ENCODE measurements at places on chromosomes 12 and 14.

DNA sequence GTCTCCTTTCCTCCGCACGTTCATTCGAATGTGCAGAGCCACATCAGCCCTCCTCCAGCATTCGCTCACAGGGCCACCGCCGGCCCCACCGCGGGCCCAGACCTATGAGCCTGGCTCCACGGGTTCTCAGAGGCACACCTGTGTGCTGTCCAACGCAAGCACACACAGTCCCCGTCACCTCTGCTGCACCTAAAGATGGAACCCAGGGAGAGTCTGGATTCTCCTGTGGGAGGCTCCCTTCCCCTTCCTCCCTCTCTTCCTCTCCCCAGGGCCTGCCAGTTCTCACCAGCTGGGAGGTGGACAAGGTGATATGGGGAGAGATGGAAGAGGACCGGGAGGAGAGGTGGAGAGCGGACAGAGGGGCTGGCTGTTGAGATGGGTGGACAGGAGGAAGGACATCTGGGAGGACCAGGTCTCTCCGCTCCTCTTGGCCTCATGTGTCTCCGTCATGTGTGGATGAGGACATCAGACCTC lies 4.9 kb upstream of the AQP6 start:
- no peak for DNase-seq

DNA sequence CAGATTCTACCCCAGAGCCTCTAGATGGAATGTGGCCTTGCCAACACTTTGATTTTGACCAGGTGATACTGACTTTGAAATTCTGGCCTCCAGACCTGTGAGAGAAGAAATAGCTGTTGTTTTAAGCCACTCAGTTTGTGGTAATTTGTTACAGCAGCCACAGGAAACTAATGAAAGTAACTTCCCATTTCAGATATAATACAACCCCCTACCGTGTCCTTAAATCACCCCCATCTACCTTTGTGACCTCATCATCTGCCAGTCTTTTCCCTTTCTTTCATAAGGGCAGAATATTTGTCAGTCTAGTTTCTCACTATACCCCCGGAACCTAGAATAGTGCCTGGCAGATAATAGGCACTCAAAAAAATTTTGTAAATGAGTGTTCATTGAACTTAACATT lies 39.6 kb downstream of the PPP4R4 start:
- no peak for DNase-seq

DNA sequence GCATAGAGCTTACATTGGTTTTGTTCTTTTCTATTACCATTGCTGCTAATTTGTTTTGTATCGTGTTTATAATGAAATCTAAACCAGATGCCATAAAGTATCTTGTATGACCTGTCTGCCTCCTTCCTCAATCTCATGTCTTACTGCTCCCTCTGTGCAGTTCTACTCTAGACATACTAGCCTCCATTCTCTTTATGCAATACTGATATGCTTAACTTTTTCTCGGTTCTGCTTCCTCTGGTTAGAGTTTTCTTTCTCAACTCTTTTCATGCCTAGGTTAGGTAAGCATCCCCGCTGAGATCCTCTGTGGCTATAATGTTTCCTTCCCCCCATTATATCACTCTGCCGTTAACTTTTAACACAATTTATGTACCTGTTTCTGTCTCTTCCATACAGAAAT lies 852.3 kb downstream of the TRHDE start:
- DNase-seq, result no peak

DNA sequence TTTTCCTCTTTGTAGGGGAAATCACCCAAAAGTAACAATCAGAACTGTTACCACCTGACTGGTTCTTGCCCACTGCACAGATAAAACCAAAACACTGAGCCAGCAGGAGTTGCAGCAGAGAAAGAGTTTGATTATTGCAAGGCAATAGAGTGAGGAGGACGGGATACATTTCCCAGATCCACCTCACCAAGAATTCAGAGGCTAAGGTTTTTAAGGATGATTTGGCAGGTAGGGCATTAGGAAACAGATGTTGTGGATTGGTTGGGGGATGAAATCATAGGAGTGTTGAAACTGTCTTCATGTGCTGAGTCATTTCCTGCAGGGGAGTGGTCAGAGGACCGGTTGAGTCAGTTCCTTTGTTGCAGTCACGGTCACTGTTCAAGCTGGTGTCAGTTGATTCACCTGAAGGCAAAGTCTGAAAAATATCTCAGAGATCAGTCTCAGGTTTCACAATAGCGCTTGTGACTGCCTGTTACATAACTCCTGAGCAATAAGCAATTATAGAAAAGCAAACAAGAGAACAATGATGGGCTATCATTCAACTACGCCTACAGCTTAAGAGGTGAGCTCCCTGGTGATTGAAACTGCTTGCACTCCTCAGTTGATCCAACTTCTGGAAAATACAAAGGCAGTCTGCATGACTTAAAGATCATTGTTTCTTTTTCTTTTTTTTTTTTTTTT lies 20.3 kb upstream of the AMN1 start:
- DNase-seq, result peak; percentile 21

DNA sequence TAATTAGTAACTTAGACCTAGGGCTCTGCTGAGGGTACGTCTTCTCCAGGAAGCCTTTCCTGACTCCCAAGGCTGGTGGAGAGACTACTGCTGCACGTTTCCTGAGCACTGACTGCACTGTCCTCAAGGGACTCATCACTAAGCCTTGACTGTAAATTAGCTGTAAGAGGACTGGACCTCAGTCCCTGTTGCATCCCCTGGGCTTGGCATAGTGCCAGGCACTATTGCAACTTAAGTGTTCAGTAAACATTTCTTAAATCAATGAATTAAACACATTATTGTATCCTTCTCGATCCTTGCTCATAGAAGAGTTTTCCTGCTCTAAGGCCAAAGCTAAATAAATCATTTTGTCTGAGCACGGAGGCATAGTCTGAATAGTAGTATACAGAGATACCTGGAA lies 31.9 kb upstream of the IFNG-AS1 start:
- DNase-seq, result no peak

DNA sequence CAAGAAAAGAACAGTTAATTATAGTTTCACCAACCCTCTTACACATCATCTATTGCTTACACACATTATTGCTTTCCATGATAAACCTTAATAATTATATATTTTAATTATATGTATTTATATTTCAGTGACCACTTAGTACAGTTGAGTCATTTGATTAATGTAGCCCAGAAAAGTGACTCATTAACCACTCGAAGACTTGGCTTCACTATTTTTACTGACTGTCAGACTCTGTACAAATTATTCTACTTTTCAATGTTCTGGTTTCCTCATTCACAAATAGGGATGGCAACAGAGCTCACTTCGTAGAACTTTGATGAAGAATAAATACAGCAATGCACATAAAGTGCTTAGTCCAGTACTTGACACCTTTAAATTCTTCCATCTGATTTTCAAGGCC lies 98.3 kb downstream of the CFAP54 start:
- DNase-seq, result no peak
